ENCODE measurements at places on chromosomes 3 and 15.

GRCh38 chr3:43288850-43289249 lies 2.5 kb downstream of the SNRK start:
- DNase-seq, result no peak

GRCh38 chr15:75828429-75828828 lies 14.8 kb upstream of the UBE2Q2 start:
- DNase-seq, result no peak

DNA sequence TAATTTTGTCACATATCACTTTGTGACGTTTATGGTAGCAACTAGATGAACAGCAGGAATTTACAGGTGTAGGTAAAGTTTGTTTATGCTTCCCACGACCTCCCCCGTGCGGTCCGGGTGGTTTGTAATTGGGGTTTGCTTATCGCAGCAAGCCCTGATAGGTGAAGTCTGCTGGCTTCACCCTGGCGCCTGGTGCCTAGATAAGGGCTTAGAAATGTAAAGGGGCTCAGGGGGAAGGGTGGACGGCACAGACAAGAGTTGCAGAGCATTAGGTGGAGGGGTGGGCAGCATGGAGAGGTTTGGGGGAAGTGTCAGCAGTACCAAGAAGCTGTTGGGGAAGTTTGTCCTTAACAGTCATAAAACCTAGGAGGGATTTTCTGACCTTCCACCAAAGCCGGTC lies 108.1 kb upstream of the RNF7 start:
- DNase-seq, result no peak

GRCh38 chr15:80614711-80615360 lies 80.3 kb upstream of the ABHD17C start:
- DNase-seq, result no peak

GRCh38 chr3:173913974-173914421 lies 516.5 kb downstream of the NLGN1 start:
- no peak for DNase-seq

- no peak for DNase-seq
Measured at GRCh38 chr3:68919000-68919399, 13.3 kb downstream of the TAFA4 start.

DNA sequence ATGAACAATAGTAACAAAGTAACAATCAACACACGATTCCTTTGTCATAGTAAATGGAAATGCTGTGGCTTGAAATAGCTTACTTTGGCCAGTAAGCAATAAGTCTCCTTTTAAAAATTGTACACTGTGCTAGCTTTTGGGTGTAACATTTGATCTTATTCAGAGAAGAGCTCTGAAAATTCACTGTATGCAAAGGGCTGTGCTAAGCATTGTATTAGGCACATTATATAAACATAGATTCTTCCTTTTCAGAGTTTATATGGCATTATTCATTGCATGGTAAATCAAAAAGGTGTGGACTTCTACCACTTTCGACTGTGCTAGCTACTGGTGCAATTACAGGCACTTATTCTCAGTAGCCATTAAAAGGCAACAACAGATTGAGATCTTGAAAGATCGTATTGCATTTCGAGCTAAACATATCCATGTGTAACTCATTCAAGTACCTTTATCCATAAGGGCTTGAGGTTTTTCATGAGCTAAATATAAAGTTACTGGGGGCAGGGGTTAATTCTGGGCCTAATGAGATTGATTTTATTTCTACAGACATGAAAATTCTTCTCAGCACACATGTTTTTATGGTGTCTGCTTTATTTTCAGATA lies 246.8 kb downstream of the NR1D2 start:
- DNase-seq, result no peak

GRCh38 chr3:36488077-36488789 lies 107.9 kb downstream of the STAC start:
- no peak for DNase-seq

GRCh38 chr15:86608461-86609205 lies 529.0 kb downstream of the AGBL1 start:
- no peak for DNase-seq

DNA sequence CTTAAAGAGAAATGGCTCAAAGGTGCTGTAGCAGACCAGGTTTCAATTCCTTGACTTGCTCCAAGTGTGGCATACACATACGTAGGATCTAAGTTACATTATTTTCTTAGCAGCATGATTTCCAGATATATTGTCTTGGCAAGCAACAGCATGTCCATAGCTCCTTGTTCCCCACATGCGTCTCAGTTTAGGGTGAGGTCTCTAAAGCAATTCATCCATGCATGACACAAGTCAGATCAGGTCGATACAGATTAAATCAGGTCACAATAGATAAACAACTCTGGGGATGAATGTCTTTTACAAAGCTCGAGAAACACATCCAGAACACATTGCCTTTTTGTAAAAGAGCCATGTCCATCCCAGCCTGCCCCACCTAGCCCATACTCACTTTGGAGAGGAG lies 108.9 kb upstream of the ABHD17C start:
- no peak for DNase-seq

DNA sequence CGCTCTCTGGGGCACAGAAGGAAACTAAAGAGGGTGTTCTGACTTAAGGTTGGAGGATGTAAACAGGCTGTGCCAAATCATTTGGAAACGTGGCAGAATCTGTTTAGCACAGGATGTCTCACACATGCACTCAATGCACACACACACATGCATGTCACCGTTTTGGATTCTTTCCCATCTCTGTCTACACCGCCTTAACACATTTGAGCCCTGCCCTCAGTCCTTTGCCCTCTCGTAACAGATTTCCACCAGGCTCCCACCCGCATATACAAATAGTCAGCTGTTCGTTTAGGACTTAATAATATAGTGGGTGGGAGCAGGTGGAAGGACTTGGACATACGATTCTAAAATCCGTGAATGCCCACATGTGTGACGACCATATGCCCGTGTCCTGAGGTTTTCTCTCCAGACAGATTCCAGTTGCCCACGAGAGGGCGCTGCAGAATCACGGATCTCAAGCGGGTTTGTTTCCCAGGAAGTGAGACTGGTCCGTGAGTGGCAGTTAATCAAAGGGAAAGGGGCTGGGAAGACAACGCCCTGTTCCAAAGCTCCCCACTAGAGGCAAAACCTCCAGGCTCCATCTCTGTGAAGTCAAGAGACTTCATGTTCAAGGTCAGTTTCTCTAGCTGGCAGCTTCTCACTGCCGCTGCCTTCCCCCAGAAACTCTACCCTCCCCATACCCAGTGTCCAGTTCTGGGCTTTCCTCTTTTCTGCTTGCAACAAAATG lies 44.5 kb downstream of the NOX5 start:
- peak; percentile 90 for DNase-seq

DNA sequence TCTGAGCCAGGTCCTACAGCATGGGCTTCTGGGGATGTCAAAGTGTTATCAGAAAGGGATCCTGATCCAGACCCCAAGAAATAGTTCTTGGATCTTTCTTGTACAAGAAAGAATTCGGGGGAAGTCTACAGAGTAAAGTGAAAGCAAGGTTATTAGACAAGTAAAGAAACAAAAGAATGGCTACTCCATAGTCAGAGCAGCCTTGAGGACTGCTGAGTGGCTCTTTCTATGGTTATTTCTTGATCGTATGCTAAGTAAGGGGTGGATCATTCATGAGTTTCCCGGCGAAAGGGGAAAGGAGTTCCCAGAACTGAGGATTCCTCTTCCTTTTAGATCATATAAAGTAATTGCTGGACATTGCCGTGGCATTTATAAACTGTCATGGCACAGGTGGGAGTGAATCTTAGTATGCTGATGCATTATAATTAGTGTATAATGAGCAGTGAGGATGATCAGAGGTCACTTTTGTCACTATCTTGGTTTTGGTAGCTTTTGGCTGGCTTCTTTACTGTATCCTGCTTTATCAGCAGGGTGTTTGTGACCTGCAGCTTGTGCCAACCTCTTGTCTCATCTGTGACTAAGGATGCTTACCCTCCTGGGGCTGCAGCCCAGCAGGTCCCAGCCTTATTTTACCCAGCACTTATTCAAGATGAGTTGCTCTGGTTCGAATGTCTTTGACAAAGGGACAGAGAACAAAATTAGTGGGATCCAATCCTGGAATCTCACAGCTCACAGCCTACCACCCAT lies 41.0 kb downstream of the CRYGS start:
- DNase-seq, result no peak

- no peak for DNase-seq
Measured at GRCh38 chr3:37955918-37956707, 34.5 kb upstream of the VILL start.

GRCh38 chr3:178201714-178202113 lies 334.5 kb upstream of the KCNMB2 start:
- no peak for DNase-seq

GRCh38 chr3:175489406-175489805 lies 630.3 kb downstream of the NAALADL2 start:
- DNase-seq, result no peak

DNA sequence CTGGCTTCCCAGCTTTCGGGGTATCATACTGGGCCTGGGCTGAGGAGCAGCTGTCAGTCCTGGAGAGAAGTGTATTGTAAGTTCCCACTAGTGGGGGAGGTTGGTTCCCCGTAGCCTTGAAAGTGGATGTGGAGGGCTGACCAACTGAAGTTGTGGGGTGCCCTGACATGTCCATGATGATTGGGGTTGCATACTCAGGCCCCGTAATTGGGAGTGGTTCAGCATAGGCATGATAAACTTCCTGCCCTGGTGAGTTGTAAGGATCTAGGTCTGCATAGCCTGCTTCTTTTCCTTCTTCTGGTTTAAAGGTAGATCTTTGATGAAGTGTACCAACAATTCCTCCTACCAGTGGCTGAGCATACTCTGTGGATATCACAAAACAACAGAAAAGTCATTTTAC lies 36.3 kb downstream of the ST3GAL6 start:
- no peak for DNase-seq

DNA sequence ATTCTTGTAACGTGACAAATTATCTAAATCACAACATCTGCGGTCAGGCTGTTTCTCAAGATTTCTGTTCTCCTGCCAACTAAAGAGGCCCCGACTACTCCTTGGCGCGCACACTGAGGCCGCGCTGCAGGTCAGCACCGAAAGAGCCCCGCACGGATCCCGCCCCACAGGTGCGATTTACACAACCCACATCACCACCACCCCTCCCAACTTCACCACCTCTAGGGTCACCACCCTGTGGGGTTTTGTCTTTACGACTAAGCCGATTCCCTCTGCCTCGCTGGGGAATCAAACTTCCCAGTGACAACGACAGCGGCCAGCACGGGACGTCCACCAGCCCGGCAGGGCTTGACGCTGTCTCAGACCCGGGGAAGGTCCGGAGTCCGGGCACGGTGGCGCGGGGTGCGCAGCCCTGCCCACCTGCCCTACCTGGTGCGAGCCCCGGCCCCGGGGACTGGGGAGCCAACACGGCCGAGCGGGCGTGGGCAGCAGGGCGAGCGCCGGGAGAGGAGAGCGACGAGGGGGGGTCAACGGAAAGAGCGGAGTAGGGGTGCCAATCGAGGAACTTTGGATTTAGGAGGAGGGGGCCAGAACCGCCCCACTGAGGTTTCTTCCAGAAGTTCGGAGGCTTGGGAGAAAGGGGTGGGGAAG lies 764 bp downstream of the UACA start:
- peak; percentile 87 for DNase-seq

DNA sequence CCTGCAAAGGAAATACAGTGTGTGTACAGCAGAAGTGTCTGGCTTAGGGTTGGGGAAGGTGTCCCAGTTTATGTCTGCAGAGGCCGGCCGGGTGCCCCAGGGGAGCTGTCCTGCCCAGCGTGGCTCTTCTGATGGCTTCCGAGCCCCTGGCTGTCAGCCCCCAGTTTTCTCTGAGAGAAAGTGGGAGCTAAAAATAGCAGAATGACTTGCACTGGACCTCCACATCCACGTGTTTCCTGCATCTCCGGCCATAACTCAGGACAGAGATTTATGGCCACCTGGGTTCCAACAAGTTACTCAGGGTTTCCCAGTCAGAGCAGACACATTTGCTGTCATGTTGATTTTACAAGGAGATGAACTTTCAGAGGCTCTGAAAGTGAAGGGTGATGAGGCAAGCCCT lies 192.0 kb downstream of the ATP10A start:
- no peak for DNase-seq

- no peak for DNase-seq
Measured at GRCh38 chr3:184455991-184456390, 76.1 kb downstream of the CHRD start.

DNA sequence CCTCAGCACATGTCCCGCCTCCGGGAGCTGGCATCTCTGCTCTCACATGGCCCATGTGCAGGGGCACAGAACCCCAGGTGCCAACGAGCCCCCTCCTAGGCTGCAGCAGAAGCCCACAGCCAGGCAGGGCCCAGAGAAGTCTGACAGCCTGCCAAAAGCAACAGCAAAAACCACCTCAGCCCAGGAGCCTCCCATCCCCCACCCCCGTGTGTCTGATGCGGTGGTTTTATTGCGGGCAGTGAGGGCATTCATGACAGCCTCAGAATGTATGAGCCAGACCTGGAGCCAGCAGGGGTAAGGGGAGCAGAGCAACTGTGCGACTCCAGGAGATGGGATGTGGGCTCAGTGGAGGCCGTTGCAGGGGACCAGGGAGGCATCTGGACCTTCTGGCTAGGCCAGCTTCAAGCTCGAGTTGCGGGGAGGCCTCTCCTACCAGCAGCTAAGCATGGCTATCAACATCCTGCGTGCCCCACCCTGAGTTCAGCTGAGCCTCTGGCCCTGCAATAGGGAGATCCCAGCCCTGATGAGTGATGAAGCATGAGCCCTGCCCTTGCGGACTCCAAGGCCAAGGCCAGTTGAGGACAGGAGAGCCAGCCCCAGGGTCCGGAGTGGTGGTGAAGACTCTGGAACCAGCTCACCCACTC lies 52.5 kb downstream of the CYP11A1 start:
- DNase-seq, result no peak

DNA sequence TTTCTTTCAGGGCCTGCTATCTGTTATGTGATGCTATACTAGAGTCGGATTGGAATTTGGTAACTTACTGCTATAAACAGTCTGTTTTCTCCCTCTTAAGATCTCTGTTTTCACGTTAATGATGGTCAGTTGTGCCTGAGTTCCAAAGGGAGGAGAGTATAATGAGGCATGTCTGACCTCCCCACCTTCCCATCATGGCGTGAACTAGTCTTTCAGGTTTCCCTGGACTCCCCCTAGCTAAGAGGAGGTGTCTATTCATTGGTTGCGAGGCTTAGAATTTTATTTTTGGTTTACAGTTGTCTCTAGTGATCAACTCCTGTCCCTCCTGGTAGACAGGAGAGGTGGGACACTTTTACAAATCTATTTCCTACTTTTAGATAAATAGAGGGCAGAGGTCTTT lies 27.8 kb upstream of the PXYLP1 start:
- DNase-seq, result no peak

- DNase-seq, result no peak
Measured at GRCh38 chr15:90046911-90047392, 45.8 kb downstream of the ZNF710 start.

- peak; percentile 60 for DNase-seq
Measured at GRCh38 chr3:10941972-10942371, 50.6 kb upstream of the SLC6A1 start.

DNA sequence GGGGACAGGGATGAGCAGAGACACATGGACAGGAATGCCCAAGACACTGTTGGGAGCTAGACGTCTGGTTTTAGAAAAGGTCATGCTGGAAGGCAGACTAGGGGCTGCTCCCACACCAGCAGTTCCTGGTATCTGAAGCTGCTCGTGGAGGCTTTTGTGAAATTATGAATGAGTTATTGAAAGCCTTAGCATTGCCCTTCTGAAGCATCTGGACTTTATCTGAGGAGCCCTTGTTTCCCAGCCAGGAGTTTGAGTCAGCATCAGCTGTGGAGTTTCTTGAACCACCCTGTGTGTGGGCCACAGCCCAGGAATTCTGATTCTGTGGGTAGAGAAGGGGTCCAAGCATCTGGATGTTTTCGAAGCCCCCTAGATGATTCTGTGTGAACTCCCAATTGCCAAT lies 258.7 kb downstream of the SLCO3A1 start:
- DNase-seq, result no peak
